ENCODE measurements at places on chromosomes 6 and 20.

DNA sequence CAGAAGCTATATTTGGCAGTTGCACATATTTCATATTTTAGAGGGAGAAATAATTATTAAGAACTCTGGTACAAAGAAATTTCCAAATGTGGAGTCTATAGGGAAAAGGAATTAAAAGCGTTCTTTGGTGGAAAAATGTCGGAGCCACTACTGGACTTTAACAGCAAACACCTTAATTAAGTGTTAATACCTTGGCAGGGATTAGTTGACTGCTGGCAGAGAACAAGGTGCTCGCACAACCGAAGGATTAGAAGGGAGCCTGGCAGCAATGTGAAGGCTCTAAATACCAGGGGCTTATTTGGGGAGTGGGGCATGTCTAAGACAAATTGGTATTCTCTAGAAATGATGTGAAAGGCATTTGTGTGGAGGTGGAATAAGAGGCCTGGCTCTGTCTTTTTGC is 98.9 kb downstream of the PAK5 start:
- DNase-seq, result no peak

GRCh38 chr20:49569411-49570115 is 1.6 kb upstream of the PTGIS start:
- peak; percentile 51 for DNase-seq

GRCh38 chr20:22744341-22745193 is 160.2 kb upstream of the FOXA2 start:
- no peak for DNase-seq

GRCh38 chr6:135030532-135031178 is 24.0 kb downstream of the HBS1L start:
- DNase-seq, result no peak

DNA sequence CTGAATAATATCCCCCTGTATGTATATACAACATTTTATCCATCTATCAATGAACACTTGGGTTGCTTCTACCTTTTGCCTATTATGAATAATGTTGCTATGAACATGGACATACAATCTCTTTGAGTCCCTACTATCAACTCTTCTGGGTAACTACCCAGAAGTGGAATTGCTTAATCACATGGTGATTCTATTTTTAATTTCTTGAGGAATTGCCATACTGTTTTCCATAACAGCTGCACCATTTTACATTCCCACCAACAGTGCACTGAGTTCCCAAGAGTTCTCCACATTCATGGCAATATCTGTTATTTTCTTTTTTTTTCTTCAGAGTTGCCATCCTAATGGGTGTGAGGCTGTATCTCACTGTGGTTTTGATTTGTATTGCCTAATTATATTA is 88.3 kb downstream of the ZHX3 start:
- DNase-seq, result no peak

DNA sequence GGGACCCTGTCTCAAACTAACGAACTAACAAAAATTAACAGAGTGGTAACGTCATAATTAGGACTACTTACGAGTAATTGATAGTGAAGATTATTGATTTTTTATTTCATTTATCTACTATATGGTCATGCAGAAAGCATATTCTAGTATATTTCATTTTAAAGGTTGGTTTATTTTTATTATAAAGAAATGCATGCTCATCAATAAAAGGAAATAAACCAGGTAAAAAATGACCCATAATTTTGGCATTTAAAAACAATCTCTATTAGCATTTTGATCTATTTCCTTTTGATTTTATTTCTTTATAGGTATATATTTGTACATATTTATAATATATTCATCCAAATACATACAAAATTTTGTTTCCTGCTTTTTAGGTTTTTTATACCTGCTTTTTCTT is 401.4 kb upstream of the ID4 start:
- no peak for DNase-seq

DNA sequence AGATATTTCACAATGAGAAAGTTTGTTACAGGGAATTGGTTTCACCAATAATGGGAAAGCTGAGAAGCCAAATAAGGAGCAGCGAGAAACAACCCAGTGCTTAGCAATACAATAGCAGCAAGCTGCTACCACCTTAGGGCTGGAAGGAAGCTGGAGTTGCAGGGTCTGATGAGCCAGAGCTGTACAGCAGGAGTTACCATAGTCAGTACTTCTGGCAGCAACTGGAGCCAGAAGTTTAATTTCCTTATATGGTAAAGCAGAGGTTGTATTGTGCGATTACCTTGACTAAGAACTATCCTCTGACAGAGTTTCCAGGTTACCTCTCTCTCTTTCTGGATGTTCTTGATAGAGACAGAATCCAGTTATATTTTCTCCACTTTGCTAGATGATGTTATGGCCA is 137.1 kb upstream of the OLIG3 start:
- DNase-seq, result no peak

DNA sequence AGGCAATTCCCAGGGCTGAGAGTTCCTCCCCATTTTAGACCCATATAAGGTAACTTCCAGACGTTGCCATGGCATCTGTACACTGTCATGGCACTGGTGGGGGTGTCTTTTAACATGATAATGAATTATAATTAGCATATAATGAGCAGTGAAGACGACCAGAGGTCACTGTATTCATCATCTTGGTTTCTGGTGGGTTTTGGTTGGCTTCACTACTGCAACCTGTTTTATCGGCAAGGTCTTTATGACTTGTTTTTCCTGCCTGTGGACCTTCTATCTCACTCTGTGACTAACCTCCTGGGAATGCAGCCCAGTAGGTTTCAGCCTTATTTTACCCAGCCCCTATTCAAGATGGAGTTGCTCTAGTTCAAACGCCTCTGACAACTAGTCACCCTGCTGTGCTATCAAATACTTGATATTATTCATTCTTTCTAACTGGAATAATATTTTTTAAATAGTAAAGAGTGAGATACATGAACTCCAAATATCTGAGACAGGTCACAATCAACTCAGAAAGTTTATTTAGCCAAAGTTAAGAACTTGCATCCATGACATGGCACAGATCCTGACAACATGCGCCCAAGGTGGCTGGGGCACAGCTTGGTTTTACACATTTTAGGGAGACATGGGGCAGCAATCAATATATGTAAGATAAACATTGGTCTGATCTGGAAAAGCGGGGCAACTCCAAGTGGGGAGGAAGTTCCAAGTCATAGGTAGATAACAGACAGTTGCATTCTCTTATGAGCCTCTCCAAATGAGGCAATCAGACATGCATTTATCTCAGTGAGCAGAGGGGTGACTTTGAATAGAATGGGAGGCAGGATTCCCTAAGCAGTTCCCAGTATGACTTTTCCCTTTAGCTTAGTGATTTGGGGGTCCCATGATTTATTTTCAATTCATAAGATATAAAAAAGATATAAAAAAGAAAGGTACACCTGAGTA is 1.2 kb upstream of the UFL1 start:
- DNase-seq, result no peak

- DNase-seq, result no peak
Observed at GRCh38 chr20:16778159-16778558, 30.0 kb downstream of the OTOR start.

- DNase-seq, result no peak
Observed at GRCh38 chr20:57065646-57066045, 200.8 kb downstream of the BMP7 start.

- DNase-seq, result no peak
Observed at GRCh38 chr6:130944486-130944885, 117.3 kb downstream of the SMLR1 start.

- DNase-seq, result no peak
Observed at GRCh38 chr6:170108456-170108855, 182.4 kb downstream of the DLL1 start.

- DNase-seq, result no peak
Observed at GRCh38 chr6:27605401-27606342, 132.8 kb upstream of the ZNF184 start.

DNA sequence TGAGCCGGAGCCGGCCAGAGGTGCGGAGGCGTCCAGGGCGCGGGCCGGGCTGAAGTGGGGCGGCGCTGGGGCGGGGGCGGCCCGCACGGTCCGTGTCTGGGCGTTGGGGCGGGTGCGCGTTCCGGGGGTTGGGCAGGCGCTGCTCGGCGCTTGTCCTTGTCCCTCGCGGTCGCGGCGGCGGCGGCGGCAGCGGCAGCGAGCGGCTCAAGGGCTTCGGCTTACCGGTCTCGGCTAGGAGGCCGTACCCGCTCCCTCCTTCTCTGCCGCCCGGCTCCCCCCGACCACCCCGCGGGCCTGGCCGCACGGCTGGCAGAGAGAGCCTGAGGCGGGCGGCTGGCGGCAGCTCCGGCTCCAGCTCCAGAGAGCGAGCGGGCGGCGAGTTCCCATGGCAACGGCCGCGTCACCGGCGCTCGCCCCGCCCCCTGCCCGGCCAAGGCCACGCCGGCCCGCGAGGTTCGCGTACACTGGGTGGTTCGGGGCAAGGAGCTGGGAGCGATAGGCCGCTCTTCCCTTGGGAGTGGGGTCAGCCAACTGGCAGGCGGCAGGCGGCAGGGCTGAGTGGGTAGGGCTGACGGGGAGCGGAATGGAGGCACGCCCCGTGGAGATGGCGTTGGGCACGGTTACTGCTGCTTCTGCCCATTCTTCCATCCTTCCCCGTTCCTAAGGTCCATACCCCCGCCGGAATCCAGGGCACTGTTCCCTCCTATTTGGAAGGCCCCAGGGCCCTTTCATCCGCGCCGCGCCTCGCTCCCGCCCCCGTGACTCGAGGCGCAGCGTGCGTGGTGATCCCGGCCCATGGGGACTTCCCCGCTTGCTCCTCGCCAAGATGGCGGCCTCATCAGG is at the start of gene LRRC73:
LRRC73 (minus strand) TSS at position 363 of the 843 bp plus-strand sequence. CDS start 561 bp downstream, outside the sequence.
- peak; percentile 83 for DNase-seq

DNA sequence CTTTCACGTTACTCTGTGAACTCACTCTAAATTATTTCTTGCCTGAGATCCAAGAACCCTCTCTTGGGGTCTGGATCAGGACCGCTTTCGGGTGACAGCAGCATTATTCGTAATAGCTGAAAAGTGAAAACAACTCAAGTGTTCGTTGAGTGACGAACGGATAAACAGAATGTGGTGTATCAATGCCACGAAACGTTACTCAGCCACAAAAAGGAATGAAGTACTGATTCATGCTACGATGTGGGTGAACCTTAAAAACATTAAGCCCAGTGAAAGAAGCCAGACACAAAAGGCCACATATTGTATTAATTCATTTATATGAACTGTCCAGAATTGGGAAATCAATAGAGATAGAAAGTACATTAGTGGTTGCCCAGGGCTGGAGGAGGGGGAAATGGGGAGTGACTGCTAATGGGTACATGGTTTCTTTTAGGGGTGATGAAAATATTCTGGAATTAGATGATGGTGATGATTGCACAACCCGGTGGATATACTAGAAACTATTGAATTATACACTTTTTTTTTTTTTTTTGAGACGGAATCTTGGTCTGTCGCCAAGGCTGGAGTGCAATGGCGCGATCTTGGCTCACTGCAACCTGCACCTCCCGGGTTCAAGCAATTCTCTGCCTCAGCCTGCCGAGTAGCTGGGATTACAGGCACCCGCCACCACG is 8.4 kb downstream of the PTGIS start:
- no peak for DNase-seq

All from hindlimb muscle (tissue), 1 donor.